ENCODE measurements at places on chromosomes 16 and 17.

DNA sequence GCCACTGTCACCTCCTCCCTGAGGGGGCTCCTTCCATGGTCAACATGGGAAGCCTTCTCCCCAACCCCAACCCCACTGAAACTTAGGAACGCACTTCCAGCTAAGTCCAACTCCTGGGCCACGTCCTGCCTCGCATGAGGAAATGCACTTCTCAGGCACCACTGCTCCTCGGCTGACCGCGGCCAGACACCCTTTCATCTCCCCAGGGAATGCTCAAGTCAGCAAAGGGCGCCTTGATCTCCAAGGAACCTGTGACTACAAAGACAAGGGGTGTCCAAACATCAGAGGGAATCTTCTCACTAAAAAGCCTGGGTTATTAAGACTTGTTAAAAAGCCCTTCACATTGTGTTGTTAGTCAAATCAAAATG, 124.9 kb upstream of the HSBP1 start:
- no peak for DNase-seq

- peak; percentile 76 for DNase-seq
These were observed 13.1 kb upstream of the SEPHS2 start for GRCh38 chr16:30458561-30459394.

DNA sequence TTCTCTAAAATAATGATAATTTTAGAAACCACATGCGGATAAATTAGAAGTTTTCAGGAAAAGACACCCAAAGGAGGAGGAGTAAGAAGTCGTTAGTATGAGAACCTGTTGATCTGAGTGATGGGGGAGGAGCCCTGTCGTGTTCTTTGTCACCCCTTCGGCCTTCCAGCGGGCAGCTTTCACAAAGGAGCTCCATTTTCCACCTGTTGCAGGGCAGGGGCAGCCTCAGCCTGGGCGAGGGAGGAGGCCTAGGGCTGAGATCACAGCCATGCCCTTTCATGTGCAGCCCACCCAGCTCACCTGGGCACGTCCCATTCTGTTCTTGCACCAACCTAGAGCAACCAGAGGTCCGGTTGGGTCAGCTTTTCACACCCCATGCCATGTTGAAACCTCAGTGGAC, 5.3 kb downstream of the DUSP14 start:
- DNase-seq = no peak

- peak; percentile 57 for DNase-seq
These were observed 4.5 kb downstream of the CCR7 start for GRCh38 chr17:40560592-40561293.

- DNase-seq = no peak
These were observed 40.4 kb downstream of the BAIAP2 start for GRCh38 chr17:81075307-81075706.

GRCh38 chr17:16250635-16251034, 33.6 kb downstream of the PIGL start:
- DNase-seq = no peak

DNA sequence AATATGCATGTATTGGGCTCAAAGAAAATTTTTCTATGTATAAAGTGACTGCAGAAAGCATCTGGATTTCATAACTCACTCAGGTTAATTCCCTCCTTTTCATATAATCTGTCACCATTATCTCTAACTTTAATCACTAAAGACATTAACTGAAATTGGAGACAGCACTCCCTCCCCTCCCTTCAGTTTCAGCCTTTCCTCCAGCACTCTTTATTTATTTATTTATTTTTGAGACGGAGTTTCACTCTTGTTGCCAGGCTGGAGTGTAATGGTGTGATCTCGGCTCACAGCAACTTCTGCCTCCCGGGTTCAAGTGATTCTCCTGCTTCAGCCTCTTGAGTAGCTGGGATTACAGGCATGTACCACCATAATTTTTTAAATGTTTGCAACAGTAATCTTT, 43.1 kb downstream of the CDH8 start:
- DNase-seq = no peak

DNA sequence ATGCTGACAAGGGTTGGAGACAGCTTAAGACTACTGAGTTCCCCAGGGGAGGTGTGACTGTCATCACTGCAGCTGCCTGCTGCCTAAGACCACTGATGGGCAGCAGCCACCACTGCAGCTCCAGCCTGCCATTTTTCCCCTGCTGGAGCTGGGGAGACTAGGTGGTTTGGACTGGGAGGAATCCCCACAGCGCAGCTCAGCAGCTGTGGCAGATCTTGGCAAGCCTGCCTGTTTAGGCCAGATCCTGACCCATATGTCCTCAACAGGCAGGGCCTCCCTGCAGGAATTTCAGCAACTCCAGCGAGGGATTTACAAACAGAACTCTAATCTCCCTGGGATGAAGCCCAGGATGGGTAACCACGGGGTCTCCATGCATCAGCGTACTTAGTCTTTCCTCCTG, 356.4 kb upstream of the TOM1L1 start:
- DNase-seq = no peak

GRCh38 chr16:53482123-53482522, 20.9 kb downstream of the AKTIP start:
- DNase-seq = no peak

DNA sequence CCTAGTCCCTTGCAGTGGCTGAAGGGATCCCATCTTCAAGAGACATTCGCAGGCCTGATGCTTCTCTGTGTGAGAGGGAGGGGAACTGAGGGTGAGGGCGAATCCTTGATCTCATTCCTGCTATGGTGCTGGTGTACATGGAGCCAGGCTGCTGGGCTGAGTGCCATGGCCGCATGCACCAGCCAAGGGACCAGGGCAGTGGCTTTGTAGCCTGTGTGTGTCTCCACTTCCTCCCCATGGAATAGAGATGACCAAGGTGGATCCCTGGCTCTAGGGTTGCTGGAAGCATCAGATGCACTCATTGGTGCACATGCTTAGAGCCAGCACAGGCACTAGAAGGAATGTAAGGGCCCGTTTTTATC, 195.0 kb downstream of the FOXL1 start:
- DNase-seq = no peak

DNA sequence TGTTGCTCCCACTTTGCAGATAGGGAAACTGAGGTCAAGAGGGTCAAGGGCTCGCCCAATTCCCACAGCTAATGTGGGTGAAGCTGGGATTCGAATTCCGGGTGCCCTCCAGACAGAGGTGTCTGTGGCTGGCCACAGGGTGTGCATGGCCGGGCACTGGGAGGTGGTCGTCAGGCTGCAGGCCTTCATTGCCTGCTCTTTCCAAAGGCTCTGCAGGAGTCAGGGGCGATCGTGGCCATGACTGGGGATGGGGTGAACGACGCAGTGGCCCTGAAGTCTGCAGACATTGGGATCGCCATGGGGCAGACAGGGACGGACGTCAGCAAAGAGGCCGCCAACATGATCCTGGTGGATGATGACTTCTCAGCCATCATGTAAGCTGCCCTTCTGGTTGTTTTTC, 49.8 kb downstream of the MEAK7 start:
- no peak for DNase-seq

DNA sequence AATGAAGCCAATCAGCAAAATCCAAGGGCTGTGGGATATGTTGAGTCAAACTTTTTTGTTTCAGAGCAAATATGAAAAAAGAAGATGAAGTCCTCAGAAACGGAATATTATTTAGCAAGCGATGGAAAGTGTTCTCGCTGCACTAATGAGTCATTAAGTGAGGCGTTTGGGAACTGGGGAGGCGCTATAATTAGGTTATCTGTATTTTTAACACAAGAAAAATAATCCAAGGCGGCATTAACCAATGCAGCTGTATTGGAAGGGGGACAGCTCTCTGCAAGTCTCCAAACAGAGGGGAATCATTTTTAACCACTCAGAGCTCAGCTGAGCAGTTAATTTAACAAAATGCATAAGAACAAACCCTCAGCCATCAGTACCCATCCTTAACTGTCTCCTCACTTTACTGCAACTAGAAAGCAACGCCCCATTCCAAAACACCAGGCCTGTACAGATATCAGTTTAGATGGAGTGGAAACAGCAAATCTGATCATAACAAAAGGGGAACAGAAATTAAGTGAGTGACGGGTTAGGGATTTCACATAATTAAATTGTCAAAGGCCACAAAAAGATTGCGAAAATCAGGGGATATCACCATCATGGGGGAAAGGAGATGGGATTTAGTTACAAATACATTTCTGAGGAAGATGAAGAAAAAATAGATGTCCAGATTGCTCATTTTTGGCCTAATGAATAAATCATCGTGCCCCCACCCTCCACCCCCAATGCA, 211.0 kb upstream of the TOX3 start:
- no peak for DNase-seq

GRCh38 chr17:1049446-1050225, 52.7 kb downstream of the TIMM22 start:
- DNase-seq = no peak

DNA sequence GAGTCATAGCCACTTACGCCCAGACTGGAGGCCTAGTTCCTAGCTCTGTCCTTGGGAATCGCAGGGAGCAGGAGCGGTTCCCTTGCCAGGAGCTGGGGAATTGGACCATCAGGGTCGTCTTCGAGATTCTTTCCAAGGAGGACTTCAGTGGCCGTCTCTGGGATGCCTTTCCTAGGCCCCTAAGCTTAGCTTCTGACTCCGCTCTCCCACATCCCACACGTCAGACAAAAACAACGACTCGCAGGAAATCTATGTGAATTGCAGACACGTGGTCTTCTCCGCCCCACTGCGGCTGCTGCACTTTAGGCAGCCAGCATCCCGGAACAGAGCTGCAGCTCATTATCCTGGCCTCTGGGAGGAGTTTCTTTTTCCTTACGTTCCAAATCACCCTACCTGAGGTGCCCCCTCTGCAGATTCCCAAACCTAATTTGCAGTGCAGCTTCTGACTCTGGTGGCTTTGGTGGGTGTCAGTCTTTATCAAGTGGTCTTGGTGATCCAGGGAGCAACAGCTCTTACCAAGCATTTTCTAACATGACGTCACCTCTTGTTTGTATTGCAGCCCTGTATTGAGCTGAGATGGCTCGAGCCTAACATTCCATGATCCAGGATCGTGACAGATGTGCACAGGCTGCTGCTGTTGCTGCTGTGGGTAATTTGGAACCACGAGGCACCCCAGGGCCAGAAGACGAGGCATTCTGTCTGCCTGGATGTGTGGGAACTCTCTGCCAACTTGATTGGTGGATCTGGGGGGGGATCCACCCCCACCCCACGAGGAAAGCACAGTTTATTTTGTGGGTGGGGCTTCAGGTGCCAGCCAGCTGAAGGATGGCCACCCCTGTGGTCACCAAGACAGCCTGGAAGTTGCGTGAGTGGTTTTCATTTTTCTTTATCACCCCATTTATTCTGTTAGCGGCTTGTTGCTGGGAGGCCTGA, 1.1 kb downstream of the KATNB1 start:
- DNase-seq = peak; percentile 23

GRCh38 chr16:24027466-24027865, 191.7 kb downstream of the PRKCB start:
- no peak for DNase-seq

DNA sequence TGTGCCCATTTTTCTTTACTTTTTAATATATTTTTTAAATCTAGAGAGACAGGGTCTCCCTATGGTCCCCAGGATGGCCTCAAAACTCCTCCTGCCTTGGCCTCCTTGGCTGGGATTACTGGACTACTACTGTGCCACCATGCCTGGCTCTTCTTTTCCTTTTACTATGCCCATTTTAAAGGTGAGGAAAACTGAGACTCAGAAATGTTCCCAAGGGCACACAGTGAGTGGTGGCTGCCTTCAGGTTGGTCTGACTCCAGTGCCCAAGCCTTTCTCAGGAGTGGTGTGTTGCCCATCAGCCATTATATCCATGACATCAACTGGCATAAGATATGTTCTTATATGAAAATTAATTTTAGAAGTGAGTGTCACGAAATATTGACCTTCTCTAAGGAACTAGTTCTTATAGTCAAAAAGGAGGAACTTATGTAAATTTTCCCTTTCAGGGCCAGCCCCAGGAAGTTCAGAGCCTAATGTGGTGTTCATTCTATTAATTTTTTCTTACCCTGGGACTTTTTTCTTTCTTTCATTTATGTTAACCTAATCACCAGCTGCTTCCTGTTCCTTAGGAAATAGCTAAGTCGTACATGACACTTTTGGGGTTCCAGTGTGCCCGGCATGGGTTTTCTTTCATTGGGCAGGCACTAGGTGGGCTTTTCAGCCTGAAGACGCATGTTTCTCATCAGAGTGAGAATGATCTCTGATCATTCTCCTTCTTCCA, 17.9 kb upstream of the SPN start:
- no peak for DNase-seq

DNA sequence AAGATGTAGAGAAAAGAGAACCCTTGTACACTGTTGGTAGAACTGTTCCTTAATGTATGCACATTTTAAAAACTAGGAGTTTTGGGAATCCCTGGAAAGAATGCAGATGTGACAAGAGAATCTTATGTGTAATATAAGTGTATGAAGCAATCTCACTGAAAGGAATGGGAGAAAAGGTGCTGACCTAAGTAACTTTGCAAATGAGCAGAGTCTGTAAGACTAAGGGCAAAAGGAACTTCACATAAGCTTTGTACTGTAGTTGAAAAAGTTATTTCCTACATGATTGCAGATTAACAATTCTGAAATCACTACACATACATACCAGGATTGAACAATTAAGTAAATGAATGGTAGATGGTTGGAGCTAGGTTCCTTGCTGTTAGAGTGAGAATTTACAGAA, 22.3 kb downstream of the CBLN1 start:
- no peak for DNase-seq

- no peak for DNase-seq
These were observed 207.7 kb downstream of the ENGASE start for GRCh38 chr17:79282294-79282693.

GRCh38 chr16:7946142-7946541, 613.5 kb downstream of the RBFOX1 start:
- DNase-seq = no peak

- no peak for DNase-seq
These were observed 23.8 kb upstream of the ABCC1 start for GRCh38 chr16:15925631-15926030.

DNA sequence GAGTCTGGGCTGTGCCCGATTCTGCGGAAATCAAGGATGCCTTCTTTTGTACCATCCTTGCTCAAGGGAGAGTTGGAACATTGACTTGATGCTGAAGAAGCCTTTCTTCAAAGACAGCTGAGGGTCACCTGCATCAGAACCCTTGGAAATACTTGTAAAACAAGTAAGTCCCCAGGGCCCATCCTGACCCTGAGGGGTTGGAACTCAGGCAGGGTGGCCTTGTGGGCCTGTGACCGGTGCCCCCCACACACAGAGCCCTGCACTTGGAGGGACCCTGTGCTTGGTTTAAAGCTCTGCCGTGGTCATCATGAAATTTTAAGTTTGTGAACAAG, 56.9 kb downstream of the WIPI1 start:
- no peak for DNase-seq

DNA sequence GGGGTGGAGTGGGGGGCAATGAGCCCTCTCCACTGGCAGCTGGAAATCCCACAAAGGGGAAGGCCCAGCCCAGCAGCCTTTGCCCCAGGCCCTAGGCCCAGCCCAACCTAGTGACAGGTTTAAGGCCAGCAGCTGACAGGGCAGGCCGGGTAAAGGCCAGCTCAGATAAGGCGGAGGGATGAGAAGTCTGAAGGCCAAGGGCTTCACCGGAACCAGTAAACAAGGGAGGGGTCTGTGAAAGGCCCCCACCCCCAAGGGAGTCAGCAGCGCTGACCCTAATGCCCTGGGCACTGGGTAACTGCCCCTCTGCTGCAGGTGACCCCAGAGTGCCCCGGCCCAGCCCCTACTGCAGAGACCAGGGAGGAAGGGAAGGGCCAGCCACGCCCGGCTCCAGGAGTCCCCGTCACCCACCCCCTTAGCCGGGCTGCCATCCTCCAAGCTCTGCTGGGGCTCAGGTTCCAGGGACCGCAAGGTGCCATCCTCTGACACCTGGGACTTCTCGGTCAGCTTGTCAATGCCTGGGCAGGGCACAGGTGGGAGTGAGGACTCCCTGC, 17.5 kb downstream of the OTOP3 start:
- DNase-seq = no peak
